IPS-NIHi11 (cell line): ENCODE measurements at places on chromosomes 2 and 18.

GRCh38 chr2:207128867-207129266, 36.9 kb downstream of the KLF7 start:
- no peak for DNase-seq

DNA sequence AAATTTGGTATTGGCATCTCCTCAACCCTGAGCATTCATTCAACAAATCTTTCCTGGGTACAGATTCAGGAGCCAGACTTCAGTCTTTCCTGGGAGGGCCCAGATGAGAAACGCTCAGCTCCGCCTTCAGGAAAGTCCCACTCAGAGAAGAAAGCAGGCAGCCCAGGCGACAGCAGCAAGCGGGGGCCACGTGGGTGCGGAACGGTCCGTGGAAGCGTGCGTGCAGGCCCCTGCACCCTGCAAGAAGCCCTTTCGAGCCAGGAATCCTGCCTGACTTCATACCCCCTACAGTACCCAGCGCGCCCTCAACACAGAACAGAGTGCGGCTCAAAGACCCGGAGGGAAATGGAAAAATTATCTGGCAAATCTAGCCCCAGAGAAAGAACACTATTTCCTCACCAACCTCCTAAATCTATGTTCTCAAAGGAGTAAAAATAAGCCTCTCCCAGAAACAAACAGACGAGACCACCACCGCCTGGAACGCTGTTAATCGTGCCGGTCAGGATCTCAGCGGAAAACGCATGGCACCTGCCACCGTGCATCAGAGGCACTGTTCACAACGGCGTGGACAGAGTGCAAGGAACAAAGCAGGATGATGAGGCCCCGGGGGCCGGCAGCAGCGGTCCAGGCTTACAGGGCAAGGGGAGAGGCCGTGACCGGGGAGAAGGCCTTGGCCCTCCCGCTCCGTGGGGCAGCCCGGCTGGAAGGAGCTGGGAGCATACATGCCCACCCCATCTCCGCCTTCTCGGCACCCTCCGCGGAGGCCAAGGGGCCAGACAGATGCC, 318.3 kb downstream of the EIPR1 start:
- no peak for DNase-seq

DNA sequence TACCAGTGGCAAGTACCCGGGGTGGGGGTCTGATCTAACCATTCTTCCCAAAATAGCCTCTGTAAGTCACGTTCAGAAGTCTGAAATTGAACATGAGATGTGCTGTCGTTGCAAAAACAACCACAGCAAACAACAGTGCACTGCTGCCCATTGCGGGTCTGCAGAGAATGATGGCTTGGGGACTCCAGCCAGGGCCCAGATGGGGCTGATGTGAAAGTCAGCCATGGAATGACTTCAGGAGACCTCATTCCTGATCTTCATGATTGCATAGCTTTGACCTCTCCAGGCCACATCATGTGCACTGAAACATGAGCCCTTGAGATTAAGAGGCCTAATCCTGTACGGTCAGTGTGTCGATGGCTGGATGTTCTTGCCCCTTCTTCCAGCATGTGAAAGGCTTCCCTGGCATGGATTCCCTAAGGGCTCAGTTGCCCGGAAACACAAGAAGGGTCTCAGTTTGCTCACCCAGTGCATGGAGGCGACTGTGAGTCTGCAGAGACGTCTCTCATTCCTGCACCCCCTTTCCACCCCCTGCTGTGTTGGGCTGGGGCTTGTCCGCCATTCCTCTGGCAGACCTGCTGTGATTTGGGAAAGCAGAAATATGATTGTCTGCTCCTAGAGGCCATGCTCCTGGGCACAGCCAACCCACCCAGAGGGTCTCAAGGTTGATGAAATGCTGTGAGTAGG, 191.6 kb downstream of the SEPTIN10 start:
- DNase-seq, result no peak

- DNase-seq, result no peak
These were observed at the start of gene HOXD11 for GRCh38 chr2:176106581-176107539. HOXD11 (plus strand) TSS chr2:176107280; CDS start chr2:176107356, 76 bp downstream.

DNA sequence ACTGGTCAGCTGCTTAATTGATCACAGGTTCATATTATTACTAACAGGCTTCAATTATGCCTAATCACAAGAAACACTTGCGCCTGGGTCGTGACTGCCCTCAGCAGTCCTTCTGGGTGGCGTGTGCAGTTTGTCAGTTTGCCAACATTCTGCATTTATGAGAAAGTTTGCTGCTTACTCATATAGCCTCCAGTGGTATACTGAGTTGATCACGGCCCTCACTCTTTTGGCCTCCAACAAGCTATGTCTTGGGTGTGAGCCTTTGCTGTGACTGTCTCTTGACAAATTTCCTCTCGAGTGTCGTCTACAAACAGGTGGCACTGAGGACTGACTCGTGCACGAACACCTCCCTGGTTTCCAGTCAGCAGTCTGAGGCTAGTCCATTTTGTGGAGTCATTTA, 27.3 kb downstream of the DCDC2C start:
- DNase-seq, result no peak

GRCh38 chr2:108552566-108552965, 18.3 kb downstream of the LIMS1 start:
- DNase-seq, result no peak

DNA sequence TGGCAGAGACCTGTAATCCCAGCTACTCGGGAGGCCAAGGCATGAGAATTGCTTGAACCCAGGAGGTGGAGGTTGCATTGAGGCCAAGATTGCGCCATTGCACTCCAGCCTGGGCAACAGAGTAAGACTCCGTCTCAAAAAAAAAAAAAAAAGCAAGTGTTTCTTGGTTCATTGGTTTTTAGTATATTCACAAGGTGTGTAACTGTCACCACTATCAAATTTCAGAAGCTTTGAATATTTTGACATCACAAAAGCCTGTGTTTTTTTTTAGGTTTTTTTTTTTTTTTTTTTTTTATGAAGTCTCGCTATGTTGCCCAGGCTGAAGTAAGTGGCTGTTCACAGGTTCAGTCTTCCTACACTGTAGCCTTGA, 16.7 kb downstream of the DDX1 start:
- no peak for DNase-seq

DNA sequence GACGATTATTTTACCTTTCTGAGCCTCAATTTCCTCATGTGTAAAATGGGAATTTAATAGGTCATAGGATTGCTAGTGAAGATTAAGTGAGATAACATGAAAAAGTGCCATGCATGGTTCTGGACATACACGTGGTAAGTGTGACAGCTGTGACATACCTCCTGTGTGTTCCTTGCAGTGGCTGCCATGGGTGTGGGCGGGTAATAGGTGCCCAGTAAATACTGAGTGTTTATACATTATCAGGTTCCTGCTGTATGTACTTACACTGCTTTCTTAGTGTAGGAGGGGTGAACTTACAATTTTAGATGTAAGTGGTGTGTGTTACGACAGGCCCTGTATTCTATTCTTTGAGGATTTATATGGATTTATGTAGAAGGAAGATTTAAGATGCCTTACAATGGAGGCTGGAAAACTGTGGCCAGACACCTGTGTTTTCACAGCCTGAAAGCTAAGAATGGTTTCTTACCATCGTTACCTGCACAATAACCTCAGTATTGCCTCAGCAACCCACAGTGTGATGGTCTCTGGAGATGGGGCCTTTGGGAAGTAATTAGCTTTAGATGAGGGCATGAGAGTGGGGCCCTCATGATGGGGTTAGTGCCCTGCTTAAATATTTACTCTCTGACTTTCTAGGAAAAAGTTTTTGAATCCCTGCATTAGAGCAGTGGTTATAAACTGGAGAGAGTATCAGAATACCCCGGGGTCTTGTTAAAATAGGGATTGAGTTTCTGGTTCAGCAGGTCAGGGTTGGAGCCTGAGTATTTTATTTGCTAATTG, 78.1 kb downstream of the ASAP2 start:
- no peak for DNase-seq

DNA sequence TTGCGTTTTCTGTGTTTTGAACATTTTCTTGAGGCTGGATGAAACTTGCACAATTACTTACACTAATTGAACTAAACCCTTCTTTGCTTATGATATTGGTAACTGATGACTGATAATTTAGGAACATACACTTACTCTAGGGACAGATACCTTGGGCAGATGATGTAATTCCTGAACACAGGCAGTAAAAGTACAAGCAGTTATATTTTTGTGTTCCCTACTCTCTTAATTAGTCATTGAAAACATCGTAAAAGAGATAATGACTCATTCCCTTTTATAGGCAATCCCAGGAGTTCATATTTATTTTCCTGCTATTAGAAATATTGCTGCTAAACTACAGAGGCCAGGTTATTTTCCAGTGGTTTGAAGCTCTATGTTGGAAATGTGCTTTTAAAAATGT, 46.4 kb downstream of the CCDC85A start:
- DNase-seq, result no peak

DNA sequence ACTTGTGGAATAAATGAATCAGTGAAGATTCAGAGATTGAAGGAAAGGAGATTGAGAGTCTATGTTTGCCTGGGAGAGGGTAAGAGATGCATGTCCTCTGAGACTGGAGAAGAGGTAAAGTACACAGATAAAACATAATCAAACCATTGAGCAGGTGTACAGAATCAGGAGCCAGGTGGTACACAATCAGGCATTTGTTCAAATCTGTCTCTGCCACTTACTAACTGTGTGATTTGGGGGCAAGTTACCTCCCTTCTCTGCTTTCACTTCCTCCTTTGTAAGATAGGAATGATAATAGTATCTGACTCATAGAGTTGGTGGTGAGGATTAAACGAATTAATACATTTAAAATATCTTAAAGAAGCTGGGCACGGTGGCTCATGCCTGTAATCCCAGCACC, 94.0 kb downstream of the CDK15 start:
- DNase-seq, result no peak

GRCh38 chr2:218022131-218022850, 19.5 kb upstream of the TNS1 start:
- no peak for DNase-seq

GRCh38 chr2:64226611-64227010, 82.4 kb upstream of the PELI1 start:
- no peak for DNase-seq

- DNase-seq, result peak; percentile 58
These were observed 12.4 kb downstream of the DYM start for GRCh38 chr18:49447810-49448745.

DNA sequence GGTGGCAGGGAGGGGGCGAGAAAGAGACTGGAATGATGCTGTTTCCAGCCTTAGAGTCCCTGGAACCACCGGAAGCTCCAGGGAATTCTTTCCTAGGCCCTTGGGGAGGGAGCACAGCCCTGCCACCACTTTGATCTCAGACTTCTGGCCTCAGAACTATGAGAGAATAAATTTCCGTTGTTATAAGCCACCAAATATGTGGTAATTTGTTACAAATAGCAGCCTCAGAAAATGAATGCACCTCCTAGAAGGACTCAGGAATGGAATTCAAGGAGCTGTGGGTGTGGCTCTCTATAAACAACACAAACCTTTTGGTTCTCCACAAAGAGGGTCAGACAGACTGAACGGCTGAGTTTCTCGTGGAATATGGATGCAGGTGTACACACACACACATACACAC, 144.5 kb downstream of the ACKR3 start:
- DNase-seq, result no peak

DNA sequence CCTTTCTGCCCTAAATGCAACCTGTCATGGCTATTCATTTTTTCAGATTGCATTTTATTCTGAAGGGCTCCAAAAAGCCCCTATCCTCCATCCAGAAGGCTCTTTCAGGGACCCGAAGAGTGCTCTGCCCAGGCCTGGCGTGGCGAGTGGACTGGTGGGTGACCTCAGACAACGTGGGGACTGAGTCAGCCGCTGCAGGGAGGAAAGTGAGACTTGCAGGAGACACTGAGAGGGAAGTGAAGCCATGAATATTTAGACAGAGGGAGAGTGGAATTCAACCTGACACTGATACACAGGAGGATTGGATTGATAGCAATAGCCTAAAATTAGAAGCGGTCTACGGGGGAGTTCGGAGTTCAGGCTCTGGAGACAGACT, 63.6 kb upstream of the SIX2 start:
- no peak for DNase-seq

GRCh38 chr2:213036836-213037235, 114.6 kb downstream of the IKZF2 start:
- no peak for DNase-seq

GRCh38 chr2:106960683-106961161, 74.8 kb upstream of the ST6GAL2 start:
- no peak for DNase-seq

DNA sequence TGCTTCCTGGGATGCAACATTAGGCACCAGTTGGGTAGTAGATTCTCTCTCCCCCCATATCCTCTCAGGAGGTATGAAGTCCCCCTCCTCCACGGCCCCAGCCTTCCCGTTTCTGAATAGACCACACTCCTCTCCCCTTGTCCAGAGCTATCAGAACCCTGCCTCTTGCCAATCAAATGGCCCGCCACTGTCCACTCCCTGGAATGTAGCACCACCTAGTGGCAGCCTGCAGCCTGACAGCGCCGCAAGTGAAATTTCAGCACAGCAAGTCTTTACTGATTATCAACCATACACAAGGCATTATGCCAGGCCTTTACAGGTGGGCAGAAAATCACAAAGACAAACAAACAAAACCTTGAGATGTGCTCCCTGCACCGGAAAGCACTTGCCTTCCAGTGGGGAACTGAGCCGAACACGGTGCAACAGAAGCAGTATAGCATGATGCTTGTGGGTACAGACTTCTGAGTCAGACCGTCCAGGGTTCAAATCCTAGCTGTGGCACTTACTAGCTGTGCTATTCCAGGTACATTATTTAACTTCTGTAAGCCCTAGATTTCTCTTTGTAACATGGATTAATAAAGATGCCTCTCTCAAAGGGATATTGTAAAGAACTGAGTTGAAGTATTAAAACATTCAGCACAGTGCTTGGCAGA, 174.0 kb downstream of the SMAD2 start:
- DNase-seq, result peak; percentile 79

GRCh38 chr2:234597576-234597861, 100.6 kb upstream of the ARL4C start:
- DNase-seq, result no peak

- DNase-seq, result no peak
These were observed 105.7 kb upstream of the RASGRP3 start for GRCh38 chr2:33370636-33371265.

GRCh38 chr2:223747392-223748042, 89.9 kb downstream of the AP1S3 start:
- no peak for DNase-seq

DNA sequence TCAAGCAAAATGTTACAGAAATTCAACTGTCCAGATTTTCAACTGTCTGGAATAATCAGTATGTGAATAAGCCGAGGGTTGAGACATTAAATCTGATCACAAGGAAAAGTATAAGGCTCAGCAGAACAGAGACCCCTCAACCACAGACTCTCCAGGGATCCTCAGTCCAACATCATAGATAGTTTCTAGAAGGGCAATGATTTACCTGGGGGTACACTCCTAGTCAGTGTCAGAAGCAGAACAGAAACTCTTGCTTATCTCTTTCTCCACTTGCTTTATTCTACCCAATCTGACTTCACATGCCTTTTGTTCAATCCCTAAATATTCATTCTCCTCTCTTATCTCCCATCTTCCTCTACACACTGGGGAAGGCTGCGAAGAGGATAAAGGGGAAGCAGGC, 36.4 kb downstream of the ICOS start:
- no peak for DNase-seq

DNA sequence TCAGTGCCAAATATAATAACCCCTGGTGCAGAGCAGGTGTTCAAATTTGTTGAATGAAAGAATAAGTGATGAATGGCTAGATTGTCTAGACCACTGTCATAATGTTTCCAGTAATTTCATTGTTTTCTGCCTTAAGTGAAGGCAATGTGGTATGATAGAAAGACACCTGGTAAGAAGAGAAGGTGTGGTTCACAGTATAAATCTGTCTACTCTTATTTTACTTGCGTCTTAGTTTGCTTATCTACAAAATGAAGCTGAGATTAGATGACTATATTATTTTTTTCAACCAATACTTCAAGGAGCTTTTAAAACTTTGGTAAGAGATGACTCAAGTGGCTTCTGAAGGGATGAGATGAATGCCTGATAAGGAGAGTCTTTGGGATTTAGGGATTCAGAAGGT, 788.4 kb downstream of the EPHA4 start:
- DNase-seq, result no peak
